ENCODE measurements at places on chromosomes 13 and 19.

DNA sequence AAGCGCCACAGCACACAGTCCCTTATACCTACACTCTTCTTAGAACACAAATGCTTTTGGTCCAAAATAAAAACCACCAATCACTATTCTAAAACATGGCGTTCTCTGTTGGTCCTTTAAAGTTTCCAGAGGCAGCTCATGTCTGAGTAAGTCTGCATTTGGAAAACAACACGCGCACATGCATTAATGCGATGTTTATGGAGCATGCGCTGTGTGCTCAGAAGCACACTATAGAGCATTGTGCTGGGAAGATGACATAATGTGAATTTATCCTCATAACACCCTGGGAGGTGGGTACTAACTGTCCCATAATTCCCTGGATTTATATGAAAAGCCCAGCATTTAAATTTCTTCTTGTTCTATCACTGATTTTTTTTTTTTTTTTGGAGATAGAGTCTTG, 10.7 kb downstream of the ZNF682 start:
- no peak for DNase-seq

DNA sequence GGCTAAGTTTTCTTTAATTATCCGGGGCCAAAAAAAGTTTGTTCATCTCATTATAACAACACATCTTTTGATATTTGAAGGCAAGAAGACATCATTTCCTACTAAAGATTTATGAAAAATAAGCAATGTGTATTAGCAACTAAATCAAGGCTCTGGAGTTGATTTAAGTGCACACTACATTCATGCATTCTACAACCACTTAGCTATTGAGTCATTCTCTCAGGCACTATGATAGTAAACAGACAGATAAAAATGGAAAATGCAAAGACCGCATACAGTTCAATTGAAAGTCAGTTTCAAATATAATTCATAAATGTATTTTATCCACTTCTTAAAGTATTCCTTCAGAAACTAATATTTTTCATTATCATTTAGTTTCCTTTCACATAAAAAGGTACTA, 1395.2 kb downstream of the PCDH9 start:
- no peak for DNase-seq

DNA sequence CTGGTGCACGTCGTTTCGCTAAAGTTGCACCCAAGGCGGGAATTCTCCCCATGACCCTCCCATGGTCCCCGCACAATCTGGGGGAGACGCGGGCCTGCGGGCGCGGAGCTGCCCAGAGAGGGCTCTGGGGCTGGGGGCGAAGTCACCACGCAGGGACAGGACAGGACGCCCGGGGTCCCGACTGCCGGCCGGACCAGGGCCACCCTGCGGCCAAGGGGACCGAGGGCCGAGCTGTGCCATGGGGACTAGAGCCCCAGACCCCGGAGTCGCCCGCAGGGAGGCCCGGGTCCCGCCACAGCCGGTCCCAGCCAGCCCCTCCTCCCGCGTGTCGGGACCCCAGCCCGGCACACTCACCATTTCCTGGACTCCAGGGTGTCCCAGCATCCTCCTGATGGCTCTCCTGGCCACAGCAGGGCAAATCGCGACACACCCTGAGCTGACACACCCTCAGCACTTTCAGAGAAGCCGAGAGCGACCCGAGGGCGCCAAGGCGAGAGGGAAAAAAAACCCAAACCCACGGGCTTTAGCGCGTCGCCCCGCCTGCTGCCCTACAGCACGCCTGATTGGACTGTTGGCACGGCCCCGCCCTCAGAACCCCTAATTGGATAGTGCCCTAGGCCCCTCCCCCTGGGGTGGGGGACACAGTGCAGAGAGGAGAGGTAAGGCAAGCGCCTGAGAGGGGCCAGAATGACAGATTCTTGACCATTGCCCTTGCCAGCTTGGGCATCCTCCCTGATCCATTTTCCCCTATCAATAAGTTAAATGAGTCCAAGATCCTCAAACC, 28.6 kb downstream of the ZNF44 start:
- DNase-seq = no peak

GRCh38 chr19:850221-850978, 1.7 kb upstream of the ELANE start:
- no peak for DNase-seq

DNA sequence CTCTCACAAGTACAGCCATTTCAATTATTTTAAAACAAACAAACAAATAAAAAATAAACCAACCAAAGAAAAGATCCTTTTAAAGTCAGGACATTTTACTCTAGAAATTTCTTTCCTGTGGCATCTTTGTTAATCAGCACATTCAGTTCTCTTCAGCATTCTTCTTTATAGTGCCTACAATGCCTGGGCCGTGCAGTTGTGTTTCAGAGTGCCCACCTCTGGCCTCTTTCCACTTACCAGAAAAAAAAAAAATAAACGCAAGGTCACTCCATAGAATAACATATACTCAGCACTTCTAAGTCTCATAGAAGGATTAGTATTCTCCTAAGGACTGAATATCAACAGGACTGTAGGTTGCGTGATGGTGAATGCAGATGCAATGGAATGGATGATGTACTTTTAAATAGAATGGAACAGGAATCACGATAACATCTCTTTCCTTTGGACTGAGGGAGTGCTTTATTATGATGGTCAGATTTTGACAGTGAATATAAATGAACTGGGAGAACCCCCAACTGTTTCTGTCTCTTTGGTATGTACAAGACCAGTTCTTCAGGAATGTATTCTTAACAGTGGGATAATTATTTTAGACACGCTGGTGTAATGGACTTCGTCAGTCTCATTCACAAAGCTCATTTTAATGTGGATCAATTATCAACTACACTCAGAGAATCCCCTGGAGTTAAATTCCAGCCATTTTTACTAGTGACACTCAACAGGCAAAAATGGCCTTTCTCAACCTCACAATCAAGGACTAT, 125.0 kb upstream of the NBEA start:
- DNase-seq = no peak

Data from activated CD4-positive, CD25-positive, alpha-beta regulatory T cell (primary cell).